Osteocyte (in vitro differentiated cells): ENCODE measurements at places on chromosomes 16 and 17.

DNA sequence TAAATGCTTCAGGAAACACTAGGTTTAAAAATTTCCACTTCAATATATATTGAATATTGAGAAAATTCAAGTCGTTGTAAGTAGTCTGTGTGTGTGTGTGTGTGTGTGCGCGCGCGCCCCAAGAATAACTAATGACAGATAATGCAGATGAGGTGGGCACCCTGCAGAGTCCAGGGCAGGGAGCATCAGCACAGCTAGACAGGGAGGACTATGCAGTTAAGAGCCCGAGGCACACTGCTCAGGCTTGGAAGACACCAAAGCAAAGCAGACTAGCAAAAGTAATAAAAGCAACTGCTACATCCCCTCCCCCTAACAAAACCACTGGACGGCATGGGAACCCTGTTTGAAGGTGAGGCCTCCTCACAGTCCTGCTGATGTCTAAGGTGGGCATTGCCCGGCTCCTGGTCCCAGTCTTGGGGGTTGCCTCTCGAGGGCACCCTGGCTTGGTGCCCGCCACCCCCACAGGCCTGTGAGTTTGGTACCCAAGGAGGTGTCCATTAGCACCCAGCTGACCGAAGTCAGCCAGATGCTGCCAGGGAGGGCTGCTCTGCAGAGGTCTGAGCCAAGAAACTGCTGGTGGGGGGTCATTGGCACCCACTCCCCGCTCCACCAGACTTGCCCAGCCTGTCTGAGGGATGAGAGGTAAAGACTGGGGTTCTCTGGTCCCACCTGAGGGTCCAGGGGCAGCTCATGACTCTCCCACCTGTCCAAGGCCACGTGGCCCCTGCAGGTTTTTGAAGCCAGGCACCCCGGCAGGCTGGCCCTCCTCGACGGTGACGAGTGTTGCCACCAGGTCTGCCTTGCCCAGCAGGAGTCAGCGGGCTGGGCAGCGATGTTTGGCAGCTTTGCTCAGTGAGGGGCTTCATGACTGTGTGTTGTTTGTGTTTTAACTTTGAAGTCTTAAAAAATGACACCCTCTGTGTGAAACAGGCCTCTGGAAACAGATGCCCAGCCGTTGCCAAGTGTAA, 18.7 kb downstream of the LRRC75A start:
- no peak overlapping the region for H3K27ac ChIP-seq
- peaks cover 19% of the 10 kb centered on the region for H3K4me1 ChIP-seq
- no peak overlapping the region for H3K4me3 ChIP-seq
- H3K27me3 ChIP-seq, result no peaks in the 10 kb centered on the region

DNA sequence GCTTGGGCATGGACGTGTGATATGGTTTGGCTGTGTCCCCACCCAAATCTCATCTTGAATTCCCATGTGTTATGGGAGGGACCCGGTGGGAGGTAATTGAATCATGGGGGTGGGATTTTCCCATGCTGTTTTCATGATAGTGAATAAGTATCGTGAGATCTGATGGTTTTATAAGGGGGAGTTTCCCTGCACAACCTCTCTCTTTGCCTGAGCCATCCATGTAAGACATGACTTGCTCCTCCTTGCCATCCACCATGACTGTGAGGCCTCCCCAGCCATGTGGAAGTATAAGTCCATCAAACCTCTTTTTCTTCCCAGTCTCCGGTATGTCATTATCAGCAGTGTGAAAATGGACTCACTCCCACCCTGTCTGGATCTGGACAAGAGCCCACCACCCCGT, 393.4 kb downstream of the SEC14L1 start:
- DNase-seq, result no peak
- H3K27me3 ChIP-seq, result peaks cover 30% of the 10 kb centered on the region
- no peaks in the 10 kb centered on the region for H3K36me3 ChIP-seq
- no peak overlapping the region for H3K4me3 ChIP-seq
- no peak overlapping the region for H3K27ac ChIP-seq

GRCh38 chr16:59854846-59855439, 1120.8 kb upstream of the GOT2 start:
- no peak for DNase-seq
- H3K36me3 ChIP-seq, result no peaks in the 10 kb centered on the region
- no peaks in the 10 kb centered on the region for H3K4me1 ChIP-seq
- H3K4me3 ChIP-seq, result no peak overlapping the region
- H3K27ac ChIP-seq, result no peak overlapping the region

DNA sequence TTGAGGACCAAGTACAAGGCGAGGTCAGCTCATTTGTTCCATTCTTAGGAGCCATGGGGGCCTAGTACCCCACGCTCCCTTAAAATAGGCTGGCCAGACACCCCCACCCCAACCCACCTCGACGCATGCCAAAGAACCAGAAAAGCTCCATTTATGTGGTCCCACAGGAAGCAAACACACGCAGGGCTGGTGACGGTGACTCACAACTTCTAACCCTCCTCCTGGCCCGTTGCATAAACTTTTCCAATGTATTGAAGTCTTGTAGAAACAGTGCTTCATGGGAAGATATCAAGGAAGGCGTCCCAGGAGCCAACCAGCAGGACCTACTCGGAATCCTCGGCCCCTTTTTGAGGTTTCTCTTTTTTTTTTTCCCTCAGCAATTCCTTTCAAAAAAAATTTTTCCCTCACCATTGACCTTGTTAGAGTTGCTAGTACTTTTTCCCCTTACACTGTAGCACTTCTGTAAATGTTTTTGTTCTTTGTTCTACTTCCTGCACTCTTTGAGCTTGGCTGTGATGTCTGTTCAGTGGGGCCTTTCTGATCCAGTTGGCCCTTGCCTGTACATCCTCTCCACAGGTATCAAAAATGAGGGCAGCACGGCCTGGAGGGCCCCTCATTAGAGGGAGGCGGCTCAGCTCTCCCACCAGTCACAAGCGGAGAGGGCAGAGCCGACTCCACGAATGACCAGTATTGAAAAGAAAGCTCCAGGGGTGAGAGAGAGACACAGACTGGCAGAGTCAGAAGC, 208.3 kb downstream of the RGS9 start:
- peaks cover 10% of the 10 kb centered on the region for H3K4me1 ChIP-seq
- H3K27ac ChIP-seq, result no peak overlapping the region

DNA sequence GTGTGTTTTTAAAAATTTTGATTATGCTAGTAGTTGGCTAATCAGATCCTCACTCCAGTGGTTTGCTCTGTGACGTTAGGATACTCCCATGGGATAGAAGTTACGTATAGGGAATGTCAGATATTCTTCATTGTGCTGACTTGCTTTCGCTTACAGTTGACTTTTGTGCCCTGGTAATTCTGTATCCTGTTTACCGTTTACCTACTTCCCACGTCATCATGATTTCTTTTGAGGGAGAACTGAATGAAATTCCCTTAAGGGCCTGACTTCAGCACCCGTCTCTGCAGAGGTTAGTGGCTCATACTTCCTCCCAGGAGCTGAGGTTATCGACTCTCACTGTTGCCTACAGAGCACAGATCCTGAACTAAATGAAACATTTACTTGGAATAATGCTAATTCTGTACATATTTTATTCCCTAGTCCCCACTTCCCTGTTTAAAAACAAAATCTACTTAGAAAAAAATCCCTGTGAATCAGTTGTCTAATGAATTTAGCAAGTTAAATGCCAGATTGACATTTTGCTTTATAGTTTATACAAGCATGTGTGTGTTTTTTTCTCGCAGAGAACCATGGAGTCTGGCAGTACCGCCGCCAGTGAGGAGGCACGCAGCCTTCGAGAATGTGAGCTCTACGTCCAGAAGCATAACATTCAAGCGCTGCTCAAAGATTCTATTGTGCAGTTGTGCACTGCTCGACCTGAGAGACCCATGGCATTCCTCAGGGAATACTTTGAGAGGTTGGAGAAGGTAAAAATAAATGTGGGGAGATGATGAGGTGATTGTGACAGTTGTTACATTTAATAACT, 2.8 kb downstream of the PRKAR1A start:
- DNase-seq, result no peak
- H3K27me3 ChIP-seq, result no peaks in the 10 kb centered on the region
- H3K4me3 ChIP-seq, result peak overlapping the region; percentile 94
- H3K4me1 ChIP-seq, result peaks cover 52% of the 10 kb centered on the region

DNA sequence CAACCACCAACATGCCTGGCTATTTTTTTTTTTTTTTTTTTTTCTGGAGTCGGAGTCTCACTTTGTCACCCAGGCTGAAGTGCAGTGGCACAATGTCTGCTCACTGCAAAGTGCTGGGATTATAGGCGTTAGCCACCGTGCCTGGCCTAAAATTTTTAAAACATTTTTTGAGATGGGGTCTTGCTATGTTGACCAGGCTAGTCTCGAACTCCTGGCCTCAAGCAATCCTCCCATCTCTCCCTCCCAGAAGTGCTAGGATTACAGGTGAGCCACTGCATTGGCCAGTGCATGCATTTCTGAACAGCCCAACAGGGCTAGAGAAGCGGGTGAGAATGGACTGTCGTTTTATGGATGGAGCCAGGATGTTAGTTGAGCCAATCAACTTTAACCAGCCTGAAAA, 72.4 kb downstream of the ERCC4 start:
- peaks cover 9% of the 10 kb centered on the region for H3K27me3 ChIP-seq
- peaks cover 2% of the 10 kb centered on the region for H3K4me1 ChIP-seq
- H3K36me3 ChIP-seq, result no peaks in the 10 kb centered on the region
- DNase-seq, result peak; percentile 36

DNA sequence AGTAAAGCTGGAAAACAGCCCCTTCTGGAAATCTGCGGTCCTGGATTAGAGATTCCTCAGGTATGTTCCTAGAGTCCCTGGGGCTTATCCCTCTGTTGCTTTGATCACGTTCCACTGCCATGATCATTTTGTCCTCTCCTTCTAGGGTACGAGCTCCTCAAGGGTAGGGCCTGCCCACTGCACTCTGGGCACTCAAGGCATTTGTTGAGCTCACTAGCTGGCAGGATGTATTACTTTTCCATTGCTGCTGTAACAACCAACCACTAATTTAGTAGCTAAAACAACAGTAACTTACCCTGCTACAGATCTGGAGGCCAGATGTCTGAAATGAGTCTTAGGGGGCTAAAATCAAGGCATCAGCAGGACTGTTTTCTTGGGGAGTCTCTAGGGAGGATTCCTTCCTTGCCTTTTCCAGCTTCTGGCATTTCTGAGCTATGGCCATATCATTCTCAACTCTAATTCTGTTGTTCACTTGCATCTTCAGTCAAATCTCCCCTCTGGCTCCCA, 65.7 kb downstream of the ARSG start:
- H3K27me3 ChIP-seq, result no peaks in the 10 kb centered on the region
- DNase-seq, result no peak
- H3K4me3 ChIP-seq, result no peak overlapping the region

DNA sequence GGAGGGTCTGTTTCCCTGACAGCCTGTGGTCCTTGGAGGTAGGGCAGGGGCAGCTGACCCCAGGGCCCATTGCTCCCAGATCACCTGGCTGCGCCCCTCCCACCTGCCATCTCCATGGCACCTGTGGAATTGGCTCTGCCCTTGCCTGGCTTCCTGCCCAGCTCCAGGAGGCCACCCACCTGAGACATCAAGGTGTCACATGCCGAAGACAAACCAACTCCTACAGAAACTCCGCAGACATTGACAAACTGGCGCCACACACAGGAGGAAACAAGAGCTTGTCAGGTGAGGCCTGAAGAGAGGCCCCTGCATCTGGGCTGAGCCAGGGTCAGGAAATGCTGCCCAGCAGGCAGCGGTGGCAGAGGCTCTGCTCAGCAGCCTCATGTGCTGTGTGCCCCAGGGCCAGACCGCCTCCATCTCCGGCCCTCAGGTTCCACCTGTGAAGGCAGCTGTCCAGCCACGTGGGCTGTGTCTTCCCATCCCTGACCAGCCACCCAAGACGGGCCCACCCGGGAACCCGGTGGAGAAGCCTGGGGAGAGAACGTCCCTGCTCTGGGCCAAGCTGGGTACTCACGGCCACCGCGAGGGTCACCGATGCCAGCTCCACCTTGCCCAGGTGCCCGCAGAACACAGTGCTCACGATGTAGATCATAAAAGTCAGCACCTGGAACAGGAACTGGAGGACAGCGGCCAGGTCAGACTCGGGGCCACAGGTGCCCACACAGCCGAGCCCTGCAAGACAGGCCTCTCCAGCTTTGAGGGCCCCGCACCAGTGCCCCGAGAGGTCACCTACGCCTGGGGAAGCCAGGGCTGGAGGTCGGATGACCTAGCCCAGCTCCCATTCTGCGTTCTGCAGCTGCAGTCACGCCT, 1.6 kb downstream of the SLC47A2 start:
- DNase-seq, result no peak
- no peak overlapping the region for H3K27ac ChIP-seq
- no peaks in the 10 kb centered on the region for H3K36me3 ChIP-seq
- no peaks in the 10 kb centered on the region for H3K27me3 ChIP-seq
- peaks cover 5% of the 10 kb centered on the region for H3K4me1 ChIP-seq

- H3K27ac ChIP-seq, result no peak overlapping the region
- H3K4me3 ChIP-seq, result no peak overlapping the region
- peaks cover 14% of the 10 kb centered on the region for H3K36me3 ChIP-seq
- no peak for DNase-seq
Observed at GRCh38 chr17:60971515-60972369, 294.1 kb downstream of the BCAS3 start.

GRCh38 chr16:70678898-70679670, 6.8 kb downstream of the MTSS2 start:
- peaks cover 30% of the 10 kb centered on the region for H3K4me1 ChIP-seq
- peaks cover 32% of the 10 kb centered on the region for H3K36me3 ChIP-seq
- no peak for DNase-seq

DNA sequence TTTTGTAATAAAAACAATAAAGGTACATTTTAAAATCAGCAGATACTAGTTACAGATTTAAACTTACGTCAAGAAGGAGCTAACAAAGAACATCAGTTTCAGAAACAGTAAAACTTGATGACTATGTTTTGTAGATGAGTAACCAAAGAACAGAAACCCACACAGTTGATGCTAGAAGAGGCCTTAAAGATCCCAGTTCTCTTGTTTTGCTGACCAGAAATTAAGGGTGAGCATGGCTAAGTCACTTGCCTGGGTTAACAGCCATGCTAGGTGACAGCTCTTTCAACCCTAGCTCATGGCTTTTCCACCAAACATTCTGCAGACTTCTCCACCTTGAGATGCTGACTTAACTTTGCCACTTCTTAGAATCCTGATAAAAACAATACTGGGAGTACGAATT, 26.4 kb downstream of the STX8 start:
- no peak for DNase-seq
- H3K27ac ChIP-seq, result no peak overlapping the region
- no peaks in the 10 kb centered on the region for H3K4me1 ChIP-seq
- H3K36me3 ChIP-seq, result peaks cover 9% of the 10 kb centered on the region
- no peak overlapping the region for H3K4me3 ChIP-seq

- peak overlapping the region; percentile 68 for H3K27ac ChIP-seq
- peaks cover 2% of the 10 kb centered on the region for H3K36me3 ChIP-seq
- no peak for DNase-seq
- peaks cover 43% of the 10 kb centered on the region for H3K4me1 ChIP-seq
Observed at GRCh38 chr16:89395150-89396142, 94.9 kb downstream of the ANKRD11 start.

GRCh38 chr16:12681653-12682052, 122.0 kb downstream of the CPPED1 start:
- no peak overlapping the region for H3K4me3 ChIP-seq
- peaks cover 11% of the 10 kb centered on the region for H3K36me3 ChIP-seq
- DNase-seq, result peak; percentile 44
- H3K4me1 ChIP-seq, result peaks cover 19% of the 10 kb centered on the region
- no peak overlapping the region for H3K27ac ChIP-seq
- H3K27me3 ChIP-seq, result no peaks in the 10 kb centered on the region
